ENCODE measurements at places on chromosomes 2 and 18. TPM values are rescaled to one million over a fixed set of nuclear protein-coding genes. Genes with fewer than 3 reads are reported as not detected.

GRCh38 chr2:43285987-43286386, 59.6 kb upstream of the ZFP36L2 start:
- no peak for DNase-seq

GRCh38 chr18:25299426-25300300, 52.3 kb downstream of the ZNF521 start:
- no peak for DNase-seq

GRCh38 chr18:44729631-44730101, 49.0 kb downstream of the SETBP1 start:
- DNase-seq, result no peak

DNA sequence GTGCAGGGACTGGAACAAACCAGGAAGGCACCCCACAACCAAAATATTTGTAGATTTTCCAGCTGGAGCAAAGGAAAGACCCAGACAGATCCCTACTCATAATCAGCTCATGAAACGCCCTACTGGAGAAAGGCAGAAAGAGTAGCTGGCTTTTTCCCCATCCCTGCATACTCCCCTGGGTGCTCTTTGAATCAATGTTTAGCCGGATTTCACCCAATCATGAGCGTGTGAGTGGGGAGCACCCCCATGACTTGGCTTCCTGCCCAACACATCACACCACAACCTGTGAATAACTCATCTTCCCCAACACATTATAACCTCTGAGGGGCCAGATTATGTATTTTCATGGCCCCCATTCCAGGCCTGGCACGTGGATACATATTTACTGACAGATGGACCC, 35.1 kb upstream of the SLC14A1 start:
- DNase-seq, result no peak

- no peak for DNase-seq
These were observed 38.8 kb upstream of the METTL21A start for GRCh38 chr2:207663870-207664545.

The CCDC141 gene
- 251 TPM for total RNA-seq

DNA sequence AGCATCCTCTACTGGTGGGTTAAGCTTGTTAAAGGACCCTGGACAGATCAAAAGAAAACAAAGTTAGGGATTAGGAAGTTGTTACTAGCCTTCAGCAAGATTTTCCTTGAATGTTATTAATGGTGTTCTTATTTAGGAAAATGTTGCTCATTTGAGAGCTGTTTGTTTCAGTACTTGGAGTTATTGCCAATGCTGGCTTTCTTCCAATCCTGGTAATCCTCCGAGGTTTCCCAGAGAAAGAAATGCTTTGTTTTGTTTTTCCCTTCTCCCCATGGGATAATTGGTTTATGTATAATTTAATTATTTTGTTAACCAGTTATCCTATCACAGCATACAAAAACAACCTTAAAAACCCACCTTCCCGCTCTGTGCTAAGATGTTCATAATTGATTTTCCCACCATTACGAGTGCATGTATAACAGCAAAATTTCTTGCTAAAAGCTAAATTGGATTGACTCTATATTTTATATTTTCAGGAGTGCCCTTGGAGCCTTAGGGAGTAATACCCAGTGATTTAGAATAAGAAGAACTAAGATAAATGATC, 79.8 kb downstream of the MGAT5 start:
- DNase-seq, result no peak

- DNase-seq, result no peak
These were observed 26.4 kb downstream of the IDH1 start for GRCh38 chr2:208228476-208228875.

The NRP2 gene
- 14.6 TPM for total RNA-seq

The LAMA3 gene
- total RNA-seq, result 3.2 TPM

- no peak for DNase-seq
These were observed 2.1 kb downstream of the TRIB2 start for GRCh38 chr2:12718711-12719399.

DNA sequence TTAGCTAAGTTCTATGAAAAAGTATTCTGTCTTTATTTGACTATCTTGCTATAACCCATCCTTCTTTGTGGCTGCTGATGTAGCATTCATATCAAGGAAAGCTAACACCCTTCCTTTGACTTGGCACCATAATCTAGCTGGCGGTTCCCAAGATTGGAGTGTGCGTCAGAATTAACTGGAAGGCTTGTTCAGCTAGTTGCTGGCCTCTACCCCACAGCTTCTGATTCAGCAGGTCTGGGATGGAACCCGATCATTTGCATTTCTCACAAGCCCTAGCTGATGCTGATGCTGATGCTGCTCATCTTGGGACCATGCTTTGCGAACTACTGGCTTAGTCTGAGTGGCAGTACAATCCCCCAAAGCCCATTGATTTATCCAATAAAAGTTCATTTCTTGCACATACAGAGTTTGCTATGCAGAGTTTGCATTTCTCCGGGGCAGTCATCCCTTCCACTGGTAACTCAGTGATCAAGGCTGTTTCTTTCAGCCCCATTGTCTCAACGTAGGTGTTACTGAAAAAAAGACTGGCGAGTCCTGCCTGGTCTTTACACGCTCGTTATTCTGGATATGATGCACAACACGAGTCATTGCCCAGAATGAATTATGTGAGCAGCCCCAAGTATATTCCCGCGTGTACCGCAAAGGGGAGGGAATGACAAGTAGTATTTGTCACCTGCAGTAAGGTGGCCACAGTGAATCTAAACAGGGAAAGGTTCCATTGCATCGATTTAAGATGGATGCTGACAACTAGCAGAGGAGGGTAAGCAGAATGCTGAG, 96.5 kb downstream of the ZNF532 start:
- DNase-seq, result no peak

DNA sequence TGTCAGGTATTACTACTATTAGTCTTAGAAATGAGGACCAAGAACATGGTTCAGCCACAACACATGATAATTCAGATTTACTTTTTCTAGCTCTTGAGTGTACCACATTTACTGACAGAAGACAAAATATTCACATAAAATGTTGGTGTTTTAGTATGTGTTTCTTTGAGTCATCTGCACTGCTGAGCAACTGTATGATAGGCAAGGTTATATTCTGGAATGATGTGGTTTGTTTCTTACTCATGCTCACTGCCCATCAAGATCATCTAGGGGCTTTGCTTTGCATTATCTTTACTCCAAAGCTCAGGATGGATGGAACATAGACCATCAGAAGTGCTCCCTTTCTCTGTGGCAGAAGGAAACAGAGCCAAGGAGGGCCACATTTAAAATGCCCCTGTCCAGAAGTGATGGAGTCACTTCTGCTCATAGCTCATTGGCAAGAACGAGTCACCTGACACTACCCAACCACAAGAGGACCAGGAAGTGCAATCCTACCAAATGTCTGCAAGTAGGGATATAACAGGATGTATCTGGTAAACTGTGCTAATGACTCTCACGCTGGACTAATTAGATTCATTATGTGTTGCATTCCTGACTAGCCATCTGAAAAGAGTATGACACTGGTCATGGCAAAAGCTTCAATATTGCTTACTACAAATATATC, 81.5 kb downstream of the DIS3L2 start:
- DNase-seq, result no peak

DNA sequence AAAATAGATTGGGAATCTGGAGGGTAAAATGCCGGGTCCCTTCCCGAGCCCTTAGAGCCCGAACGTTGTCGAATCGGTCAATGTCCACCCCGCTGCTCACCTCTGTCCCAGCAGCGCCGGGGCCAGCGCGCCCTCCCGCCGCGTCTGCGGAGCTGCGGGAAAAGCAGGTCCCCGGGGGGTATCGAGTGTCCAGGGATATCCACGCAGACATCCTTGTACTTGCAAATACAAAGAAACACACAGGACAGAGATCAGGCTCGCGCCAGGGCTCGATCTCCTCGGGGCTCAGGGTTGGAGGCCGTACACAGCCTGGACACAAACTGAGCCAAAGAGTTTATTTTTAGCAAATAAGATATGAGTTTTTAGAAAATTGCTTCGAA, 2.3 kb upstream of the GATA6 start:
- peak; percentile 39 for DNase-seq
